ENCODE measurements at places on chromosomes 4 and X.

DNA sequence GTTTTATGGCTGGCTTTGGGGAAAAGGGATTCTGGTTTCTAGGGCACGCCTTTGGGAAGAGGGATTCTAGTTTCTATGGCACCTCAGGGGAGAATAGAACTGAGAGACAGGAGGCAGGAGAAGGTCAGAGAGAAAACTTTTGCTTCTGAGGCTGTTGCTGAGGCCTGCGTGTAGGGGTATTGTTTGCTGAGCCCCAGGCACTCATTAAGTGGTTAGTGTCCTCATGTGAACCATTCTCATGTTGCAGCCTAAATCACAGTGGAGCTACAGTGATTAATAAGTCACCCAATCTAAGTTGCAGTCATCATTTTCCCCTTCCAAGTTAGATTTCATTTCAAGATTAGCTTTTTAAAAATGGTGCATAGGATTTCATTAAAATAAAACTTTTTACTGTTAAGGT is 29.0 kb downstream of the VCX3A start:
- no peak for DNase-seq

GRCh38 chrX:37666516-37666915 is 19.1 kb upstream of the XK start:
- no peak for DNase-seq

DNA sequence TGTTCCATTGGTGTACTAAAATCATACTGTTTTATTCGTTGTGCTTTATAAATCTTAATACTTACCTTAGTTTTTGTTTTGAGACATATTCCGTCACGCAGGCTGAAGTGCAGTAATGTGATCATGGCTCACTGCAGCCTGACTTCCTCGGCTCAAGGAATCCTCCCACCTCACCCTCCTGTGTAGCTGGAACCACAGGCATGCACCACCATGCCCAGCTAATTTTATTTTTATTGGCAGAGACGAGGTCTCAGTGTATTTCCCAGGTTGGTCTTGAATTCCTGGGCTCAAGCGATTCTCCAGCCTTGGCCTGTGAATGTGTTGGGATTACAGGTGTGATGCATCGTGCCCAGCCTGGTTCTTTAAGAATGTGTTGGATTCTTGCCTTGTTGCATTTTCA is 24.4 kb upstream of the DCK start:
- DNase-seq: no peak

- DNase-seq: no peak
Observed at GRCh38 chr4:183438458-183439113, 5.8 kb upstream of the CDKN2AIP start.

GRCh38 chr4:125368146-125368545 is 53.4 kb downstream of the FAT4 start:
- DNase-seq: no peak

GRCh38 chr4:17613761-17614415 is 553 bp upstream of the MED28 start:
- DNase-seq: no peak

DNA sequence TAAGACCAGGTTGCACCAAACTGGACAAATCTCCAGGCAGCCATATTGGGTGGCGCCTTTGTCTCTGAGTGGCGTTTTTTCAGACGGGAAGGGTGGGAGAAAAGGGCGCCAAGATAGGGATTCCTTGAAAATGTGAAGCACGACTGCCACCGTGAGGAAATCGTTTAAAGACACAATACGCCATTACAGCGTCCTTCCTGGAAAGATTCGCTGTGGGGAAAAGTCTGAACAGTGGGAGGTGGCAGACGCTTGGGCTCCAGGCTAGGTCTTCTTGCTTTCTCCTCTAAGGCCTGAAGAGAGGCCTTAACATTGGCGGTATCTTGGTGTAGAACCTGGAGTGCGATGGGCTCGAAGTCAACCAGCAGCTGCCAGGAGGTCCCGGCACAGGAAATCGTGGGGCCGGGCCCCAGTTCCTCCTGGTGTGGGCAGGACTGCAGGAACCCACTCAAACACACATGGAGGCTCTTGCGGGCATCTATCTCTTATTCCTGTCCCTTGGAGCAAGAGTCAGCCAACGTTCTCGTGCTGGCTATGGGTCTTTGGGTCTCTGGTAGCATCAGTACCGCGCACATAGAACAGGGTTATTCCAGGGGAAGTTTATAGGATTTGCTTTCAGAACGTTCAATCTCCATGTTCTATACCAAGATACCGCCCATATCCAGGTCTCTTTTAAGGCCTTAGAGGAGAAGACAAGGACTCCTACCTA is 208.8 kb downstream of the OR13H1 start:
- peak; percentile 64 for DNase-seq

GRCh38 chrX:97126020-97126419 is 242.3 kb downstream of the RPA4 start:
- DNase-seq: no peak

DNA sequence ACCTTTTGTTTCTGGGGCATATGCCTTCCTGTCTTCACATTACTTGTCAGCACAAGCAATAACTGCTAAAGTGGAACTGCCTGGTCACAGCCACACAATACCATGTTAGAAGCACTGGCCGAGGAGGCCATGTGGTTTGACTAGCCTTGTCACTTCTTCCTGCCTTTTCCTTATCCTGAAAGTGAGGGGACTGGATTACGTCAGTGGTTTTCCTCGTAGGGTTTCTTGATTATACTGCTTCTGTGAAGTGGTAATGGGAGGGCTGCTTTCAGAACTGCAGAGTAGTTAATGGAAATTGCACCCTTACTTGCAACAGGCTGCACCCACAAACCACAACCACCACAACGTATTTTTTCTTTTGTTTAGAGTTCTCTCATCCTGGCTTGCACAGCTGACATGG is 26.6 kb downstream of the ZRSR2 start:
- DNase-seq: no peak

DNA sequence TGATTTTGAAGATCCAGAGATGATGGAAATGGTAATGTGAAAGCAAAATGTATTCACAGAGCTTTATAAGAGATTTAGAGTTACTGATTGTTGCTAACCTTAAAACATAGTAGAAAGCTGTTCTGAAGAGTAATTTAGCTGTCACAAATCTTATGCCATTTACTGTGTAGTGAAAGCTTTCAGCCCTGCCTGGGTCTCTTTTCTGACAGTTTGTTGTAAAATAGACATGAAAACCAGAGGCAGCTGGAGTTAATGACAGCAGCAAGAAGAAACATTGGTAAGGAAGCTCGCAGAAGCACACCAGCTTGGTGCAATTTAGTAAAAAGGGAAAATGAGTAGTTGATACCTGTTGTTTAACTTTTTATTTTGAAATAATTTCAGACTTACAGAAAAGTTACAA is 21.1 kb downstream of the POLR2B start:
- no peak for DNase-seq

- no peak for DNase-seq
Observed at GRCh38 chrX:20372533-20372932, 105.8 kb upstream of the RPS6KA3 start.

DNA sequence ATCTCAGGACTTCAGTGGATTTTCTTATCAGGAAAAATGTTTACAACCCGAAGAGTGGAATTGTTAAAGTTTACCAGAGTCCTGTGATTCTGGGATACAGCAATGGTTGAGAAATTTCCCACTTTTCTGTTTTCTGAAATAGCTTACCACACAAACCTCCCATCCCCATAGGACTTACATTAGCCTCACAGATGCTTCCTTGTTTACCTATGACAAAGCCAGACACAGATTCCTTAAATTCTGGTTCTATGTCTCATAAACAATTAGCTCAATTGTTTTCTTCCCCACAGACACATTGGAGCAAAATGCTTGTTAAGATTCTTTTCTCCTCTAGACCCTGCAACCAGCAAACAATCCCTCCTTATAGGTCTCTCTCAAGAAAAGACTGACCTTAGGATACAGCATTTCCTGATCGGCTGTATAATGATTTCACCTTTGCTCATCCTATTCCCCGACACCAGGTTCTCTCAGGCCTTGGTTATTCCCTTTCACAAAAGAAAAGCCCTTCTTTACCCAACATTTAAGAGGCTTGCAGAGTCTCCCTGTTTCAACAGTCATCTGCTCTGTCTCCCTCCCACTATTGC is 886.2 kb downstream of the ARAP2 start:
- DNase-seq: no peak

DNA sequence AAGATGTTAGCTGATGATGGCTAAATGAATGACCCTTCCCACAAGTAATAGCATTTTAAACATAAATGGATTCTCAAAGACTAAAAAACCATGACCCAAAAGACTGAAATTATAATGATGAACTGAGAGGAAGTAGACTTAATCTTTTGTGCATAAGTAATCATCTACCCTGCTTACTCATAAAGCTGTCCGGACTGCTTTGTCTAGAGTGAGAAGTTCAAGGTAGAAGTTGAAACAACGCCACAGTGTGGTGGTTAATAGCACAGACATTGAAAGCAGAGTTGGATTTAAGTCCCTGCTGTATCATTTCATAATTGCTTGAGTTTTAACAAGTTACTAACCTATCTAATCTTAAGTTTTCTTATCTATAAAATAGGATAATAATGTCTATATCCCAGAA is 346.6 kb downstream of the CENPC start:
- DNase-seq: peak; percentile 4

- no peak for DNase-seq
Observed at GRCh38 chrX:19179389-19179788, 57.1 kb upstream of the ADGRG2 start.

DNA sequence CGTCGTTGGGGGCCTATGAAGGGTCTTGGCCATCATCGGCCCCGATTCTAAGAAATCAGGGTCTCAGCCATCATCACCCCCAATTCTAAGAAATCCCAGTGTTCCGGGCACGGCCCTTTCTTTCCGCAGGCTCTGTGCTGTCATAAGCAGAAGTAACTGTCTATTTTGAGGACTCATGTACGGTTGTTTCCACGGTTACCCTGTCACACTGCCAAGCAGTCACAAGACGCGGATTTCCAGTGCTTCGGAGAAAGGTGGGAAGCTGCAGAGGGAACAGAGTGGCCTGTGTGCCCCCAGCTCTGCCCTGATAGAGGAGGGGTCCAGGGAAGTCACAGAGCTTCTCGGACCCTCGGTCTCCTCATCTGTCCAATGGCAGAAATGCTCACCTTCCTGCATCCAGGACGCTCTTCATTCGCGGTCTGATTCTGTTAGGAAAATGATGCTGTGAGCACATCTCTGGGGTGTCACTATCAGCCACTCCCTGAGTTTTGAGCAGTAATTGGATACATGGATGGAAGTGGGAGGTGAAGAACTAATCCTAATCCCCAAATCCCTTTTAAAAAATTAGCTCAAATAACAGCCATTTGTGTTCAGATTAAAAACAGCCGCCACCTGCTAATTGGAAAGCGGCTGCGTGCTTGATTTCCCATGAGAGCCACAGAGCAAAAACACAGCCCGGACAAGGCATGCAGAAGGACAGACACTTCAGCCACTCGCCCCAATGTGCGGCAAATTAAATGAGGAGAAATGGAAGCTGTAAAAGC is 73.1 kb downstream of the WFS1 start:
- no peak for DNase-seq

- DNase-seq: no peak
Observed at GRCh38 chr4:39563346-39563847, 36.2 kb upstream of the UGDH start.

DNA sequence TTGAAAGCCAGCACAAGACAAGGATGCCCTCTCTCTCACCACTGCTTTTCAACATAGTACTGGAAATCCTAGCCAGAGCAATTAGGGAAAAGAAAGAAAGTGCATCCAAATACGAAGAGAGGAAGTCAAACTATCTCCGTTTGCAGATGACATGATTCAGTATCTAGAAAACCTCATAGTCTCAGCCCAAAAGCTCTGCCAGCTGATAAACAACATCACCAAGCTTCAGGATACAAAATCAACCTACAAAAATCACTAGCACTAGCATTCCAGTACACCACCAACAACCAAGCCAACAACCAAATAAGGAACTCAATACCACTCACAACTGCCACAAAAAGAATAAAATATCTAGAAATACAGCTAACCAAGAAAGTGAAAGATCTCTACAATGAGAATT is 38.6 kb downstream of the COX7B2 start:
- DNase-seq: no peak

DNA sequence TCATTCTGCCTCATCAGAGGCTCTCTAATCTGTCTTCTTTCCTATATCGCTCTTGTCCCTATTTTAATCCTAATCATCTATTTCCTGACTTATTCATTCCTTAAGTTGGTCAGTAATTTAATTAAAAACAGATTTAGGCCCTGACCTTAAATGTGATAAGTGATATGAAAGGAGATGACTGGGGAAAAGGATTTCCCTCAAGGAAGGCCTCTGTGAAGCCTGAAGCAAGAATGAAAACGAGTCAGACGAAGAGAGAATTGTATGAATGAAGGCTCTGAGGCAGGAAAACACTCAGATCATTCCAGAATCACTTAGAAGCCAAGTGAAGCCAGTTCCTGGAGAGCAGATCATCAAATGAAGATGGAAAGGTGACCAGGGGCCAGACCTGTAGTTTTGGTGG is 22.1 kb downstream of the PKD2 start:
- DNase-seq: no peak

DNA sequence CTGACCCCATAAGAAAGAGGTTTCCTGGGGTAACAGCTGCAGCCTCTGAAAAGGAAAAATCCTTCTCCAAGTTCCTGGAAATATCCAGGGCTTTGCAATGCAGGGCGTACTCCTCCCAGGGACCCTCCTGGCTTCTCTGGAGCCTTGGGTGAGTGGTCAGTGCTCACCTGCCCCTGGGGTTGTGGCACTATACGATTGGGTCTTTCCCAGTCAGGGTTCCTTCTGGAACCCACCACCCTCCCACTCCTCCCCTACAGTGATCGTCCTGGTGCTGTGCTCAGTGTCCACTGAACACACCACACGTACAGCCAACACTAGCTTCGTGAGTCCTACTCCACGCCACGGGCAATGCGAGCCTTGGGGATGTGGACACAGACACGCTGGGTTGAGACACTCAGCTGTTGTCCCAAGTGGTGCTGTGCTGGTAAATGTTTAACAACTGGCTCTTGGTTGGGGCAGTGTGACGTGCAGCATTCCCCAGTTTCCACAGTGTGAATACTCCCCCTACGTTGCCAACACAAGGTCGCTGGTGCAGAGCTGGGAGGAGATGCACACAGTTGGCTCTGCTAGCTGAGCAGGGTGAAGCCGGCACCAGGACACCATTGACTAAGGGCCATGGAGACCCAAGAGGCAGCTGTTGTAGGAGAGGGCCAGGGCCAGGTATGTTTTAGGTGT is 65.4 kb downstream of the HTRA3 start:
- no peak for DNase-seq

DNA sequence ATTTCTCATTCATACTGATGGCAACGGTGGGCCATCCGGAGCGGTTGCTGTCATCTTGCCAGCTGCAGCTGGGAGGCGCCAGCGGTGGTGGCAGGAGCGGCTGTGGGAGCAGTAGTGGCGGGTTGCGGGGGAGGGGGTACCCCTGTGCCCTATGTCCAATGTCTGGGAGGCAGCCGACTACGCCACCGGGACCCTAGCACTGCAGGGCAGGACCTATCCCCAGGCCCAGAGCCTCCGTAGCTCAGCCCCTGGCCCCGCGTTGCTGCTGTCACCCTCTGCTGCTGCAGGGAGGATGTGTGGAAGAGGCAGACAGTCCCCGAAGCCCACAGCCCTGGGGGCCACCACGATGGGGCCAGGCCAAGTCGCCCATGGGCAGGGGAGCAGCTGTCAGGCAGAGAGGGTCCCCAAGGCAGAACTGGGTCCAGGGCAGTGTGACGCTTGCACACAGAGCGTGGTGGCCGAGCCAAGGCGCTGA is 10.0 kb upstream of the SPP1 start:
- no peak for DNase-seq
